CD4-positive, alpha-beta T cell (primary cell): ENCODE measurements at places on chromosomes 2 and 18. TPM values are rescaled to one million over a fixed set of nuclear protein-coding genes. Genes with fewer than 3 reads are reported as not detected.

Gene CCDC68
- not detected for total RNA-seq

Gene DSC1
- 1.6 TPM for total RNA-seq

Gene MOCOS
- total RNA-seq = not detected

Gene UGT1A10
- total RNA-seq = not detected

Gene TNFAIP6
- total RNA-seq = not detected

Gene ZSWIM2
- total RNA-seq = not detected

DNA sequence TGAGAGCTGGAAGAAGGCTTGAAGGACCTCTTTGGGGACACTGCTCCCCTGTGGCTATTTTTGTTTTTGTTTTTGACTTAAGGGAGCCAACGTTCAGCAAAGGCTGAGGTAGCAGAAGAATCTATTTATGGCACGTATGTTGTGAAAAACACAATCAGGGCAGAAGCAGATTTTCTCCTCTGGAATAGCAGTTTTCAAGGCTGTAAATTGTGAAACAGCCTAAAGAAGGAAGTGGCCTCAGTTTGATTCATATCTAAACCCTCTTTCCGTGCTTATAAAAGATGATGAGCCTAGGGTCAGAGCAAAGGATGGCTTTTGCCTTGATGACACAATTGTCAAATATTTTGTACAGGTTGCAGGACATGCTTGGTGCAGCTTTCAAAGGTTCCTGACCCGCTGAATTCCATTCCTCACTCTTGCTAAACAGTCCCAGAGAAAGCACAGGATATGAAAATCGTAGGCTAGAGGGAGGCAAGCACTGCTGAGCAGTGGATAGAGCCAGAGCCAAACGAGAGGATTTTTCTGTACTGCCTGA lies 106.2 kb upstream of the DLX2 start:
- no peak for DNase-seq
- H3K36me3 ChIP-seq = no peaks in the 10 kb centered on the region
- H3K27ac ChIP-seq = no peak overlapping the region
- peaks cover 3% of the 10 kb centered on the region for H3K4me1 ChIP-seq
- no peaks in the 10 kb centered on the region for H3K27me3 ChIP-seq

- no peaks in the 10 kb centered on the region for H3K36me3 ChIP-seq
- no peaks in the 10 kb centered on the region for H3K27me3 ChIP-seq
- peaks cover 5% of the 10 kb centered on the region for H3K4me1 ChIP-seq
- no peak overlapping the region for H3K27ac ChIP-seq
Observed at GRCh38 chr2:45776160-45776955, 124.9 kb downstream of the PRKCE start.

- no peaks in the 10 kb centered on the region for H3K4me1 ChIP-seq
- no peak overlapping the region for H3K4me3 ChIP-seq
- H3K36me3 ChIP-seq = no peaks in the 10 kb centered on the region
- peak; percentile 61 for DNase-seq
- no peak overlapping the region for H3K27ac ChIP-seq
Observed at GRCh38 chr18:70781860-70782453, 493.1 kb downstream of the SOCS6 start.

GRCh38 chr2:222950638-222951285 lies 89.9 kb downstream of the ACSL3 start:
- DNase-seq = no peak
- H3K27ac ChIP-seq = no peak overlapping the region
- no peaks in the 10 kb centered on the region for H3K4me1 ChIP-seq
- H3K4me3 ChIP-seq = no peak overlapping the region
- no peaks in the 10 kb centered on the region for H3K36me3 ChIP-seq
- no peaks in the 10 kb centered on the region for H3K27me3 ChIP-seq

DNA sequence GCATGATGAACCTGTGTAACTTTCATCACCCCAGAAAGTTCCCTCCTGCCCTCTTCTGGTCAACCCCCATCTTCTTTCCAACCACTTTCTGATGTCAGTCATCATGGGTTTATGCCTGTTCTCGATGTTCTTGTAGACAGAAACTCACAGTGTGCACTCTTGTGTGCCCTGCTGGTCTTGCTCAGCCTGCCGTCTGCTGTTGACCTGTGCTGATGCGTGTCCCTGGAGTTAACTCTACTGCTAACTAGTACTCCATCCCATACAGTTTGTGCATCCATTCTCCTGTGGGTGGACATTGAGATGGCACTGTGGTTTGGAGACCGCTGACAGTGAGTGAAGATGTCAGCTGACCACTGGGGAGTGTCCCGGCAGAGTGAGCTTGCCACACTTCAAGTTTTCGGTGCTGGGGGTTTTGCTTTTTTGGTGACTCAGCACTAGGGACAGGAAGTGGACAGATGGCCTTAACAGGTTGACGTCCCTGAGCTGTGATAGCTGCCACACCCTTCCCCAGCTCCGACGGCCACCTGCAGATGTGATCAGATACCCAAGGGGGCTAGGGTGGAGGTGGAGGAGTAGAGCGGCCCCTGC lies 14.8 kb downstream of the KLHL29 start:
- DNase-seq = no peak
- H3K27ac ChIP-seq = no peak overlapping the region
- no peak overlapping the region for H3K4me3 ChIP-seq
- peaks cover 4% of the 10 kb centered on the region for H3K4me1 ChIP-seq
- no peaks in the 10 kb centered on the region for H3K27me3 ChIP-seq

GRCh38 chr18:55506074-55506473 lies 81.9 kb downstream of the TCF4 start:
- H3K4me1 ChIP-seq = no peaks in the 10 kb centered on the region
- no peak for DNase-seq
- no peaks in the 10 kb centered on the region for H3K27me3 ChIP-seq
- H3K36me3 ChIP-seq = no peaks in the 10 kb centered on the region
- no peak overlapping the region for H3K4me3 ChIP-seq

DNA sequence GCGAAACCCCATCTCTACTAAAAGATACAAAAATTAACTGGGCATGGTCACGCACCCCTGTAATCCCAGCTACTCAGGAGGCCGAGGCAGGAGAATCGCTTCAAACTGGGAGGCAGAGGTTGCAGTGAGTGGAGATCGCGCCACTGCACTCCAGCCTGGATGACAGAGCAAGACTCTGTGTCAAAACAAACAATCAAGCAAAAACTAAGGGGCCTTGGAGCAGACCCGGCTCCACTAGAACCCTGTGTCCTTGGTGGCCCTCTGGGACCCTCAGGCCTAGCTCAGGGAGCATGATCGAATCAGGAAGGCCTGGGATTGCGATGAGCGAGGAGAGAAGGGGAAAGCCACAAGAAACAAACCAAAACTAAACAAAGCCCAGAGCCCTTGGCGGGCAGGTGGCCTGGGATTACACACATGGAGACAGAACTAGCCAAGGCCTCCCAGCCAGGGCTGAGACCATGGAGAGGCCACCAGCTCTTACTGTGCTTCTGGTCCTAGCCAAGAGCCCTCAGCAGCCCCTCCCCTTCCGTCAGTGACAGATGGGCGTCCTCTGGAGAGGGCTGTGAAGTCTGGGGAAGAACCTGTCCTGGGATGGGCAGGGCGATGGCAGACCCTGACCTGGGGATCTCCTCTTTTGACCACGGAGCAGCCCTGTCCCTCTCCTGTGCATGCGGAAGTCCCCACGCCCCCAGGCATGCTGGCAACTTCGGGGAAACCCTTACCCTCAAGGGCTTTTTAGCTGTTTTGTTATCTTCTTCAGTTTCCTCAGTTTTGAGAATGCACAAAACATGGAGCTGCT lies 27.4 kb upstream of the CATIP start:
- no peak overlapping the region for H3K4me3 ChIP-seq
- peaks cover 26% of the 10 kb centered on the region for H3K4me1 ChIP-seq
- H3K36me3 ChIP-seq = no peaks in the 10 kb centered on the region
- no peaks in the 10 kb centered on the region for H3K27me3 ChIP-seq

DNA sequence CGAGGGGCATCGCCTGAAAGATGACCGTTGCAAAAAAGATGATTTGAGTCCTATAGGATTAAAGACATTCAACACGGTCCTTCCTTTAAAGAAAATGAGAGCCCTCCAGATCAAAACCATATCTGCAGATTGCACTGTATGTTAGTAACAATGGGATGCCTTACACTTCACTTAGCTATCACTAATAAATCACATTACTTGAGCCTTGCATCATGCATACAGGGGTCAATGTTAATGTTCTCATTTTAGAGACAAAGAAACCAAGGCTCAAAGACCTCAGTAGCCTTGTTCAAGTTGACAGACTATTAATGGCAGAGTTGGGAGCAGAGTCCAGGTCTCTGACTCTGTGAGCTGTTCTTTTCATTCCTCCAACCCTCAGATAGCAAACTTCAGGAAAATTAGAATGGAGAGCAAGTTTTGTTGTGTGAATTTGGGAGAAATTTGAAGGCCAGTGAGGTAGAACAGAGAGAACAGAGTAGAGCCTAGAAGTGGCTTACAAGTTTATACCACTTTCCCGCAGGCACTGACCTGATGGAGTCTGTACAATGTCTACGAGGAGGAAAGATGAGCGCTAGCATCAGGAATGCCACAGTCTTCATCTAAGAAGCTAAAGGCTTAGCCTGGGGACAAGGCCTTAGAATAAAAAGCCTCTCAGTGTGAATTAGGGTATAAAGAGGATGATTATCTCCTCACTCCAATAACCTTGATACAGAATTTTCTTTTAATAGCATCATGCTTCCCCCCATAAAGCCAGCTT lies 48.3 kb downstream of the TRIB2 start:
- H3K27me3 ChIP-seq = no peaks in the 10 kb centered on the region
- H3K27ac ChIP-seq = no peak overlapping the region
- no peak for DNase-seq
- no peak overlapping the region for H3K4me3 ChIP-seq

DNA sequence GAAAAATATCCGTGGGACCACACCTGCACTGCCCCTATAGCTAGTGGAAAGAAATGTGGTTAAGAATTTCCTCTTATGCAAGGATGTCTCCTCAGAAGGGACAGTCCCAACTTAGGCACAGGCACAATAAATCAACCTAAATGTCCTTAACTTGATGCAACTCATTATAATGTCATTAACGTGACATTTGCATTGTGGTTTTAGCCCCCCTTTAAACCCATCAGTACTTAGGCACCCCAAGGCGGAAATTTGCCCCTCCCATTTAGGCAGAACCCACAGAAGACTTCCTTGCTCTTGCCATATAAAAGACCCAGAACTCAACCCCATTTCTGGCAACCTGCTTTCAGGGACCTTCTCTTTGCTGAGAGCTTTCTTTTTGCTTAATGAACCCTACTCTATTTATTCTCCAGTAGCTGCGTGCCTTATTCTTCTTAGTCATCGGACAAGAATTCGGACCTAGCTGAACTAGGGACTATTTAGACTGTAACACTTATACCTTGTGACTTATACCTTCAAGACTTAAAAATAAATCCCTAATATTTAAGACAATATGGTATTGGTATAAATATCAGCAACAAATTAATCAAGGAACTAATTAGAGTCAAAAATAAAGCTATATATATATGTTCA lies 1281.6 kb upstream of the TMEFF2 start:
- H3K27me3 ChIP-seq = no peaks in the 10 kb centered on the region
- DNase-seq = no peak
- no peak overlapping the region for H3K4me3 ChIP-seq

DNA sequence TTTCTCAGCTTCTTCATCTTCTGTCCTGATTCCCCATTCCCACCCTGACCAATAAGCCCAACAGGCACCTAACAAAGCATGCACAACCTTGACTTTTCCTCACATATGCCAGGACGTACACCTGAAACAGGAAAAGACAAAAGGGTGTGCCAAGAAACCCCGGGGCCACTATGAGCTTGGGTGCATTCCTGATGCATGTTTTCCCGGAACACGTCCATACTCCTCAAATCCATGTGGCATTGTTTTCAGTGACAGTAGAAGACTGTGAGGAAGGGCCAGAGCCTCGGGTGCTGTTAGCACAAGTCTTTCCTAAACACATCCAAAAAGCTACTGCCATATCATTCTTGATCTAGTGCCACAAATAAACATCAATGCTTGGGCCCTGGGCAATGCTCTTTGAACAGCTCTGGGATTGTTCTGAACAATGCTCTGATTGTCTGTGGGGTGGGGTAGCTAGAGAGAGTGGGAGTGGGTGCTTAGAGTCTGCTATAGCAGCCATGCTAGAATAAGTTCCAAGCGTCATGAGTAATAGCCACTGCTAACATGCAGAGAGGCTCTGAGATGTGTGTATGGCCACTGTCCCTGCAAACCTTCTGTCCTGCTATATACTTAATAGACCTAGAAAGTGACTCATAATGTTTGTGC lies 181.7 kb upstream of the CRIM1 start:
- no peak for DNase-seq
- no peaks in the 10 kb centered on the region for H3K36me3 ChIP-seq
- no peak overlapping the region for H3K4me3 ChIP-seq
- H3K27me3 ChIP-seq = no peaks in the 10 kb centered on the region
- no peak overlapping the region for H3K27ac ChIP-seq

DNA sequence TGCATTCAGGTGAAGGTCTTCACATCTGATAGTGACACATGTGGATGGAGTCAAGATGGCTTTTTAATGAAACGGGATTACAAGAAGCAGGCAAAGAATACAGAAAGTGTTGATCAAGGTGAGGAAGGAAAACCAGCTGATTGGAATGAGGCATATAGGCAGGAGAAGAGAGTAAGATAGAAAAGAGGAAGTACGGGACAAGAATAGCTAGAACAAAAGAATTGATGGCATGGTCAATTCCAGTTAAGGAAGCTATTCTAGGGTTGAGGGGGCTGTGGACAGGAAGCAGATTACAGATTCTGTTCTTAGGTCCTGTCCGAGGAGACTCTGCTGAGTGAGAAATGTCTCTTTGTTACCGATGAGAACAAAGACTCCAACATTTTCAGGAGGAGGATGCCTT lies 13.2 kb upstream of the NCK2 start:
- no peak for DNase-seq
- no peak overlapping the region for H3K4me3 ChIP-seq
- no peaks in the 10 kb centered on the region for H3K27me3 ChIP-seq
- no peak overlapping the region for H3K27ac ChIP-seq
- no peaks in the 10 kb centered on the region for H3K36me3 ChIP-seq
- peaks cover 27% of the 10 kb centered on the region for H3K4me1 ChIP-seq

GRCh38 chr2:234451242-234451641 lies 45.6 kb downstream of the ARL4C start:
- peak overlapping the region; percentile 37 for H3K27ac ChIP-seq
- H3K36me3 ChIP-seq = peaks cover 14% of the 10 kb centered on the region
- peaks cover 76% of the 10 kb centered on the region for H3K4me1 ChIP-seq
- DNase-seq = peak; percentile 6
- peak overlapping the region; percentile 64 for H3K4me3 ChIP-seq

- no peaks in the 10 kb centered on the region for H3K27me3 ChIP-seq
- no peak overlapping the region for H3K4me3 ChIP-seq
- no peaks in the 10 kb centered on the region for H3K36me3 ChIP-seq
- DNase-seq = no peak
- no peaks in the 10 kb centered on the region for H3K4me1 ChIP-seq
Observed at GRCh38 chr2:173254659-173255058, 100.0 kb upstream of the CDCA7 start.

GRCh38 chr18:39259736-39260135 lies 1694.1 kb upstream of the CELF4 start:
- no peaks in the 10 kb centered on the region for H3K27me3 ChIP-seq
- H3K36me3 ChIP-seq = no peaks in the 10 kb centered on the region
- no peak for DNase-seq
- H3K27ac ChIP-seq = no peak overlapping the region
- no peaks in the 10 kb centered on the region for H3K4me1 ChIP-seq
